Stimulated activated CD4-positive, alpha-beta T cell treated with anti-CD3 and anti-CD28 coated beads, Interleukin-12 subunit alpha, Interleukin-12 subunit beta, amount 100 ng/mL, for 4 hours (primary cell): ENCODE measurements at places on chromosomes 6 and 20.

DNA sequence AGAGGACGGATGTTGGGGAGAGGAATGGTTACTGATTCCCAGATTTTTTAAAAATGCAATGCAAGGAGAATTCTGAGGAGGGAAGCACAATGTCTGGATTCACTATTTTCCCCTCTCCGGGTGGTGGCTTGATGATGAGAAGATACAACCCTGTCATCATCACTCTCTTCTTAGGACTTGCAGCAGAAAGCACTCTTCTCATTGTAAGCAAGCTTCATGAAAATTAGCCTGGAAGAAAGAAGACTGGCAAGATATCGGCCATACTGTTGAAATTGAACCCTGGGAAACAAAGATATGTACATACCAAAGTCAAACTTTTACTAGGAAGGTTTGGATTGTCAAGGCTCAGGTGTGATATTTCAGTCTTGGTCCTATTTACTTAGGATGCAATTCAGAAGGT is 195.7 kb downstream of the EDN1 start:
- DNase-seq = no peak

- DNase-seq = no peak
These were observed 166.2 kb upstream of the SPACA1 start for GRCh38 chr6:87881342-87881895.

DNA sequence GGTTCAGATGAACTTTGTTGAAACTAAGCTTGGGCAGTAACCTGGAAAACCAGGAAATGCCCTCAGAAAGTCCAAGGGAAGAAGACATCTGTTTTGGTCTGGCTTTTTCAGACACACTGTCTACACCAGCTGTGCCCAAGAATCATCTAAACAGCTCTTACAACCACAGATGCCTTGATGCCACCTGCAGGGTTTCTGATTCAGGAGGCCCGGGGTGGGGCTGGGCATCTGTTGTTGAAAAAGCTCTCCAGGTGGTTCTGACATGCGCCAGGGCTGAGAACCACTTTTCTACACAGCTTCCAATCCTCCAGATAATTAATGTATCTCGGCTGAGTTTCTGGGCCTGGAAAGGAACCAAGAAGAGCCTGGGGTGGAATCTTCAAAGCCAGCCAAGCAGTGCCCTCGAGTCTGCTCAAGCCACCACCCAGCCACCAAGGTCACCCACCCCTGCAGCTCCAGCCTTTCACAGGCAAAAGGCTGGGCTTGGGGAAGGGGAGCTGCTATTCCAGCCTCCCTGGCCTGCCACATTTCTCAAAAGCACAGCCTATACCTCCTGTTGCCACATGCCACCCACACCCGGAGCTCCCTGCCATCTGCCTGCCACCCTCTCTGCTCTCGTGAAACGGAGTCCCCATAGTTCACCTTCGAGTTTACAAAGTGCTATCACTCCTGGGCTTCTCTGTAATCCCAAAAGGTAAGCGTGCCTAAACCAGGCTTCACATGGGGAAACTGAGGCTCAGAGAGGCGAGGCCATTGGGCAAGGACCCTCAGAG is 9.4 kb downstream of the MDGA1 start:
- no peak for DNase-seq

DNA sequence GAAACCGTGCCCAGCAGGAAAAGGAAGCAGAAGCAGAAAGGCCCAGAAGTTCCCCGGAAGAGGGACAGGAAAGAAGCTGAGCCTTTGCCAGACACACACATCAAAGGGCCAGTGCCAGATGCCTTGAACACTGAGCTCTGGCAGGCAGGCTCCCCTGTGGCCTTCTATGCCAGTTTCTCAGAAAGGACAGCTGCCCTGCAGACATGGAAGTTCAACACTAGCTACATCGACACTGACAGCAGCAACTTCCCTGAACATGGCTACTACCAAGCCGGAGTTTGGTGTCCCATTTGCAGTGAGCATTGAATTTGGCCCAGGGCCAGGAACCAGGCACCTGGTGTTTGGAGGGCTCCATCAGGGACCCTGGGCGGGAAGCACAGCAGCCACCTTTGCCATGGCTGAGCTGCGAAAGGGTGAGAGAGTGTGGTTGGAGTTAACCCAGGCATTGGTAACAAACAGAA is 8.0 kb upstream of the RAET1E start:
- DNase-seq = no peak

DNA sequence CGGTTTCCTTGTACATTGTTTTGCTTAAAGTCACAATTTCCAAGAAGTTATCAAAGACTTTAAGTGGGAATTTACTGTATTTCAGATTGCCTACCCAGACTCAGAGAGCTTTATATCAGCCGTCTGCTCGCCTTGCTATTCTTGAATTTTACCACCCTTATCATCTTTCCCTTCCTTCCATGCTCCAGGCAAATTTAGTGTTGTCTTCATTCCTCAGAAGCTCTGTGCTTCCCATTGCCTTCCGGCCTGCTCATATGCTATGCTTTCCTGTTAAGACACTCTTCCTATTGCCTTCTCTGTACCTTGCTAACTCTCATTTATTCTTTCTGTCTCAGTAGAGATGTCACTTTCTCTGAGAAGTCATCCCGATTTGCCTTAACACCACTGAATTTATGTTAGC is 52.1 kb downstream of the CD2AP start:
- DNase-seq = no peak

GRCh38 chr20:2750491-2751251 is 49.8 kb downstream of the CPXM1 start:
- no peak for DNase-seq

- no peak for DNase-seq
These were observed 8.8 kb downstream of the PDRG1 start for GRCh38 chr20:31943052-31943471.

DNA sequence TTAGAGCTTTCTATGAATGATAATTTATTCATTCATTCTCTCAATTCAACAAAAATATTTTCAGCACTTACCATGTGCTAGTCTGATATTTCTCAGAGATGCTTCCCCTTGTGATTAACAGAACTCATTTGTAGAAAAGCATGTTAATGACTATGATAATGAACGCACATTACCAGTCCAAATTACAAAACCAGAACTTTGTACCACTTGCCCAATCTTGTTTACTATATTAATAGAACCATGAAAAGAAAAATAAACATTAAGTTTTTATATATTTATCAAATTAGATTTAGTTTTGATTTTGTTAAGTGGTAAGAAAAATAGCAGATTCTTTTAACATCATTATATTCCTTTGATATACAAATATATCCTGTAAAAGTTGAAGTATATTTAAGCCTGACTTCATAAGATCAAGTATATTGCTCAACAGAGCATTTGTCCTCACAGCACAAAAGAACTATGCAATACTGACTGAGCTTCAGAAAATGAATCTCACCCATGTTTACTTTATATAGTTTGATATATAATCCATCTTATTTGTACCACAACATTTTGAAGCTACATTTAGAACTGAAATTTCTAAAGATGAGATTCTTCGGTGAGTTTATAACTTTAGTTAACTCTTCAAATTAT is 48.9 kb downstream of the TMEM244 start:
- DNase-seq = no peak

DNA sequence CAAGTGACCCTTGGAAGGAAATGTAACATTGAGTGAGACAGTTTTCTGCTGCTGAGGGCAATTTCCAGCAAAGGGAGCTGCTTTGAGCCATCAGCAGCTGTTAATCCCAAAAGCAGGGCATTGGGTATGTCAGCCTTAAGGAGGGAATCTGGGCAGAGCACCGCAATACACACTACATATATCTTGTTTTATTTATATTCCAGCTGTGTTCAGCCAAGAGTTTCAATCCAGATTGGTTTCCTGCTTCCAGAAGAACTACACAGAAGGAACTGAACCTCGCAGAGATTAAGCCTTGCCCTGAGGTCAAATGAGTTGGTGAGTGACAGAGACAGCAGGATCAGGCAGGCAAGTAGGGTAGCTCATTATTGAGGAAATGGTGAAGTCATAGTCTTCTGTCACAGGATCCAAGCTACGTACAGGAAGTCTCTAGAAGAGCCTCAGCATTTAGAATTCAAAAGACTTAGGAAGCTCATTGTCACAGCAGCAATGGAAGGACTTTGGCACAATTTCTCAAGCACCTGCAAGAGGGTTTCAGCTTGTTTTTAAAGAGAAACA is 109.9 kb upstream of the HEY2 start:
- no peak for DNase-seq

DNA sequence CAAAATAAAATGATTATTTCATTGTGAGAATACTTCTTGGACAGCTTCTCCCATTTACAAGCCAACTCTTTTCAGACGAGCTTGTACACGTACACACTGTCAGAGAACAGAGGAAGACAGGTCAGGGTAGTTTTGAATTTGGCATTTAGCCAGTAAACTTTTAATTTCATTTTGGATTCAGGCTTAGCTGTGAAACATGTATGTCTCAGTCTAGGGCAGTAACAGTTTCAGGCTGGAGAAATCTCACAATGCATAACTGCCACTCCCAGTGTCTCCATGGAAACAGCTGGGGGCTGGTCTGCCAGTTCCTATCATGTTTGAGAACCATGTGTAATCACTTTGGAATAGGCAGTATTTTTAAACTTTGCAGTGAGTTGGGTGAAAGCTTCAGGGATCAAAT is 22.0 kb upstream of the QKI start:
- no peak for DNase-seq

GRCh38 chr6:131636880-131637792 is at the start of gene ENPP3:
Gene ENPP3 (plus strand): TSS chr6:131637302. CDS start chr6:131637385, 83 bp downstream.
- no peak for DNase-seq

- DNase-seq = no peak
These were observed at the start of gene SPACA1 for GRCh38 chr6:88047510-88048150. Gene SPACA1 (plus strand): TSS chr6:88047841. CDS start chr6:88047906, 65 bp downstream.

- DNase-seq = no peak
These were observed 949 bp downstream of the TXLNB start for GRCh38 chr6:139290787-139291311.

GRCh38 chr6:2477250-2477649 is 231.8 kb upstream of the GMDS start:
- DNase-seq = no peak

DNA sequence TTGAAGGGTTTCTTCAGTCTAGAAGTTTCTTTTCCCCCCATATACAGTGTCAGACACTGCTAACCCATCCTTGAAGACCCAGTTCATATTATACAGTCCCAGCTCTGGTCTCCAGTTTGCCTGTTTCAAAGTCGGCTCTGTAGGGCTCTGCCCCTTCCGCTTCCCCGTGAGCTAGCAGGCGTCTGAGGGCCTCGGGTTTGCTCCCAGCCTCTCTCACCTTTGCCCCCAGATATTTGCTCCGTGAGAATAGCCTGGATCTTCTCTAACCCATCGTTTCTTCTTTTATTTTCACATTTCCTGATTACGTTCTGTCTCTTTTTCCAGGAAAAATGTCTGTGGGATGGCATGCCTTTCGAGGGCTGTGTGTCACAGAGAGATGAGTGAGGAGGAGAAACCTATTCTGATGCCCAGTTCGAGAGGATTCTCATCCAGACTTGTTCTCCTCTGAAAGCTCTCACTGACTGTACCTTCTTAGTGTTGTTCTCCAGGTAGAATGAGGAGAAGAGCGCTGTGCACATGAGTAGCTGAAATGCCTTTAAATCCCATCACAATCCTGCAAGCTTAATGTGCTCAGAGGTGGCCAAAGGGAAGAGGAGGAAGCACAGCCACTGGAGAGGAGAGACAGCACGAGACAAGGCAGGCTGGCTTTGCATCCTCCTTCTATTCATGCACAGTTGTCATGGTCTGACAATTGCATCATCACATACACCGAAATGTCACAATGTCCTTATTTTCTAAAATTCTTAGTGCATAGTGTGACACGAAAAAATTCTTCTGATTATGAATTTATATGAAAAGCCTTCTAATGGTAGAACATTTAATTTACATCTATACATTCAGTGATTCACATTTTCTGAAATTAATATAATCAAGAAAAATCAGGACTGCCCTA is 171.1 kb downstream of the FOXA2 start:
- no peak for DNase-seq

DNA sequence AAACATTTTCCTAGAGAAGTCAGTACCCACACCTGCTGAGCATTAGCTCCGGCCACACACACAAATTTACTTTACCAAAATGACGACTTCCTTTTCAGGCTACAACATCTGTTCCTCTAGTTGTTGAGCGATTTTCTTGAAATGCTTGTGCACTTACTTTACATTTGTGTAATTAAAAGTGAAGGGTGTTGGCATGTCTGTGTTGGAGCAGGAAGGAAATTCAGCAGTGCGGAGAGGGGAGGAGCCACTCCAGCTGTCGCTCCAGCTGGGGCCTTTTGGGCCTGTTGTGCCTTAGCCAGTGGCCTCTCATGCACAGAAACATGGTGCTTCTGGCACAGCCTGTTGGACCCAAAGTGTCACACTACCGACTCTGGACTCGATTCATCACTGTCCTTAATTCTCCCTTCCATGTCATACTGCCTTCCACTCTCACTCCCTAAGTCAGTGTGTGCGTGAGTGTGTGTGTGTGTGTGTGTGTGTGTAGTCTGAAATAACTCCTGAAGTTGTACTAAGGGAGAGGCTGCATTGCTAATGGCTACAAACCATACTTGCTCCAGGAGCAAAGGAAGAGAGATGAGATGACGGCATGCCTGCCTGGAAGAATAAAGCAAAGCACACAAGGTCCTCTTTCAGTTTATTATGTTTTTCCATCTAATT is 191.8 kb upstream of the ARG1 start:
- no peak for DNase-seq

GRCh38 chr20:51750037-51750769 is 18.0 kb downstream of the ATP9A start:
- peak; percentile 12 for DNase-seq

DNA sequence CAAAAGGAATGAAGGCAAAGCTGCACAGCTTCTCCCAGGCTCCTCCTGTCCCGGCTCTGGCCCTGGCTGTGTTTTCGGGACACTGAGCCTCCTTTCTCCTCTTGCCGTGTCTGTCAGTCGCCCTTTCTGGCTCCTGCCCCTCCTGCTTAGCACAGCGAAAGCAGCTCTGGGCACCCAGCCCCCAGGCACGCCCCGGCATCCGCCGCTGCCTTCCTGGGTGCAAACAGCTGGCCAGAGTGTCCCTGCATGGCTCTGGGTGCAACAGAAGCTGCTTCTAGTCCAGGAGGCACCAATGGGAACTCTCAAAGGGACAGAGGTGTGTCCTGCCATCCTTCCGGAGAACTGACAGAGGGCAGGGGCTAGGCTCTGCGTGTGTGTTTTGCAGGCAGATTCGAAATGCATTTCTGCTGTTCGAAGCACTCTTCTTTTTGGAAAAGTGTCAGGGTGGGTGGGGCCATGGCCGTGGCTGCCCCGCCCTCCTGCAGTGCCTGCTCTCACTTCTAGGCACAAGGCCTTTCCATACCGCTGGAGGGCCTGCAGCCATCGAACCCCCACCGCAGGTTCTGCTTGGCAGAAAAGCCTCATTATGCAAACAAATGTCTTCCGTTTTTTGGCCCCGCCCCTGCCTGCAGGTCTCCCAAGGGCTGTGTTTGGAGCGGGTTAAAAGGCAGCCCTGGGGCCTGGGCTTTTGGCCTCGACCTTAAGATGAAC is 15.5 kb downstream of the COL9A3 start:
- DNase-seq = no peak

GRCh38 chr6:1580585-1580984 is 29.1 kb upstream of the FOXC1 start:
- no peak for DNase-seq

GRCh38 chr6:132937466-132937906 is 123.1 kb downstream of the RPS12 start:
- no peak for DNase-seq
